Activated T-cell treated with anti-CD3 and anti-CD28 coated beads, Interleukin-2, amount 50 U/mL, for 72 hours (primary cell): ENCODE measurements at places on chromosomes 7 and 10. TPM values are rescaled to one million over a fixed set of nuclear protein-coding genes. Genes with fewer than 3 reads are reported as not detected.

DNA sequence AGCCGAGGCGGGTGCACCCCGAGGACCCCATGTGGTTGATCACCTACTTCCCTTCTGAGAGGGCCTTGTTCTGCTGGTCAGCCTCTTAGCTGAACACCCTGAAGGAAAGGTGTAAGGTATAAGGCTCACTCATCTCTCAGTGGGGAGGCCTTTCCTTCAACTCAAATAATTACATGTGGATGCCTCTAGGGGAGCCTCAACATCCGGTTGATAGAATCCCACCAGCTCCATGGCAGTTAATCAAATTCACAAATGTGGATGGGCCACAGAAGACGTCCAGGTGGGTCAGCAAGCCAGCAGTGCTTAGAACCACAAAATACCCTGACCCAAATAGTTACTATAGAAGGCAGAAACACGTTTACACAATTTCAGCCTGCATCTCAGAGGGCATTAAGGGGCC, 37.7 kb upstream of the ZNF32 start:
- no peak for DNase-seq
- peaks cover 16% of the 10 kb centered on the region for H3K4me1 ChIP-seq
- no peaks in the 10 kb centered on the region for H3K36me3 ChIP-seq
- peaks cover 41% of the 10 kb centered on the region for H3K27me3 ChIP-seq
- no peak overlapping the region for H3K4me3 ChIP-seq

Gene CALHM3
- total RNA-seq, result not detected

Gene MINDY4
- 1.1 TPM for total RNA-seq

DNA sequence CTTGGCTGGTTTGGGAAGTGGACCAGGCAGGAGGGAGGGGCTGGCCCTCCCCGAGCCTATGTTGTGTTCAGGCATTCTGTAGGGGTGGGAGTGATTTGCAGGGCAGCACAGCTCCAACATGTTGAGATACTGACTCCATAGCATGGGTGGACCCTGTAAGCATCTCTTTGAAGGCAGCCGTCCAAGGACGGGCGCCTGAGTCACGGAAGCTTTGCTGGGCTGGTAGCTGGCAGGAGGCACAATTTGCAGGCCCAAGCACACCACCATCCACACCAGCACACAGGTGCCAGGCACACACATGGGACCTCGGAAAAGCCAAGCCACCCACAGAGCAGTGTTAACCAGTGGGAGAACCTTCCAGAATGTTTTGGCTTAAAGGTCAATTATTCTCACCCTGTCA, 505.1 kb upstream of the FOXK1 start:
- no peaks in the 10 kb centered on the region for H3K36me3 ChIP-seq
- H3K27ac ChIP-seq, result no peak overlapping the region
- no peak overlapping the region for H3K4me3 ChIP-seq
- DNase-seq, result no peak
- H3K27me3 ChIP-seq, result no peaks in the 10 kb centered on the region
- no peaks in the 10 kb centered on the region for H3K4me1 ChIP-seq

DNA sequence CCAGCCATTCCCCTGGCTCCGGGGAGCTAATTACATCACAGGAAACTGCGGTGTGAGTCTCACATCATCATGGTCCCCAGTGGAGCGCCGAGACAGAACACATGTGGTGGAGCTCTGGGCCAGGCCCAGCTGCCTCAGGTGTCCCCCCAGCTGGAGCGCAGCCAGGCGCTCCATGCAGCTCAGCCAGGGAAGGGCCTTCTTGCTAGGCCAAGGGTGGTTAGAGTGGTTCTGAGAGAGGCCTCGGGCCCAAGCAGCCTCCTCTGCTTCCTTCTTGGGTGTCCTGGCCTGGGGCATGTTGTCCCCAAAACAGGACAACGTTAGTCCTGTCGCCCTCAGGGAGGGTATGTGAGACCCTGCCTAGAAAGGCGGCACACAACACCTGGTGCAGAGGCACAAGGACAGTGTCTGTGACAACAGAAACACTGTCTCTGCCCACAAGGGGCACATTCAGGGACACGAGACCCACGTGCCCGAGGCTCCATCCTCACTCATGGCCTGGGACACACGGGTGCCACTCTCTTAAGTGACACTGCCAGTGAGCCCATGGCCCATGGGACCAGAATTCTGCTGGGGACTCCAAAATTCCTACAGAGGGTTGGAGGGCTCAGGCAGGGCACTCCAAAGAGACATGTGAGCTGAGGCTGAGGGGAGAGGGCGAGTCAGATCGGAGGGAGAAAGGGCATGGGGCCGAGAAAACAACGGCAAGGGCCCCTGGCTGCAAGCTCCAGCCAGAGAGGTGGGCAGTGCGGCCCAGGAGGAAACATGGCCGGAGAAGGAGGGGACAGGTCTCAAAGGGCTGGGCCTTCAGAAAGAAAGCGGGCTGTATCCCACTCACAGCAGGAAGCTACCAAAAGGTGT, 37.0 kb upstream of the RET start:
- H3K27me3 ChIP-seq, result no peaks in the 10 kb centered on the region
- no peaks in the 10 kb centered on the region for H3K36me3 ChIP-seq
- no peak overlapping the region for H3K4me3 ChIP-seq

DNA sequence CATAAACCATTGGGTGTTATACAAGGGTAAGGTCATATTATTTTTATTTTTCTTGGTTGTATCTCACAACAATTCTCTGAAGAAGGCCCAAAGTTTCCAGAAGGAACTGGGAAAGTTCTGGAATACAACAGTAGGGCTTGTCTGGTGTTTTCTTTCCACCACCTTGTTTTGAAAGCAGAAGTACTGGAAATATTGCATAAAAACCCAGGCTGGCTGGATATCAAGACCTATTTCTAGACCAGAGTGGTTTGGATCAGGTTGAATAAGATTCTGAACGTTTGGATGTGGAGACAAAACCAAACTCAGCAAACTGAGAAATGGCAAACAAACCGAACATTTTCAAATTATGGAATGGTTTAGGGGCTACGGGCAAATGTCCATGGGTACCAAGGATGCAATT, 182.6 kb upstream of the FZD8 start:
- H3K27me3 ChIP-seq, result no peaks in the 10 kb centered on the region
- H3K36me3 ChIP-seq, result no peaks in the 10 kb centered on the region
- no peak overlapping the region for H3K27ac ChIP-seq
- DNase-seq, result no peak

DNA sequence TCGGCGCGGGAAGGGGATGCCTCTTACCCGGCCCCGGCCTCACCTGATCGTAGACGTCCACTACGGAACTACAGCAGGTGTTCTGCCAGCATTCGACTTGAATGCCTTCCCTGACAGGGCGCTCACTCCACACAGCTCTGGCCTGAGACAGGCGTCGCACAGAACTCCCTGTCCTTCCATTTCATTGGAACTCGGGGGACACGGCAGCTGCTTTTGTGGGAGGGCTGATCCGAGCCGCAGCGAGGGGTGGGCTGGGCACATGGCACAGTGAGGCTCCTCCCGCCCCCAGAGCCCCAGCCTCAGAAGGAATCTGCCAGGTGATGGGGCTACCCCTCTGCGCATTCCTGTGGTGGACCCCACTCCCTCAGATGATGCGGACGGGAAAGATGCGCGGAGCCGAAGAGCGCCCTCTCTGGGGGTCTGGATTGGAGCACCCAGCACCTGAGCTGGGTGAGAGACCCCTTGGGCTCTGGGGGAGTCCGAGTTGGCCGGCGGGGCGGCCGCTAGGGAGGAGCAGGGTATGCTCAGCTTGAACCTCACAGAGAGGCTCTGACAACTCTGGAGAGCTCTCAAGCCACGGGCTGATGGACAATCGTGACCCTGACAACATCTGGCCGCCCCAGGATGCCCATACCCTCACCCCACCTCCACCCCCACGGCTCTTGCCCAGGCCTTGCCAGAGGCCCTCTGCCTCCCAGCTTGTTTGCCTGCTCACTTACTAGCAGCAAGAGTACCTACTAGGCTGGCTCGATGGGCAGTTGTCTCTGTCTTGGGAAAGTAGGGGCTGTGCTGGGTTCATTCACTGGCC, 36.6 kb downstream of the RASGEF1A start:
- peaks cover 10% of the 10 kb centered on the region for H3K27me3 ChIP-seq
- H3K36me3 ChIP-seq, result no peaks in the 10 kb centered on the region
- H3K27ac ChIP-seq, result no peak overlapping the region
- peak overlapping the region; percentile 40 for H3K4me3 ChIP-seq
- DNase-seq, result no peak

Gene MOGAT3
- not detected for total RNA-seq

- H3K4me1 ChIP-seq, result no peaks in the 10 kb centered on the region
- H3K36me3 ChIP-seq, result no peaks in the 10 kb centered on the region
- DNase-seq, result no peak
- no peak overlapping the region for H3K27ac ChIP-seq
Measured at GRCh38 chr7:51301806-51302205, 14.8 kb downstream of the COBL start.

Gene PLEKHS1
- not detected for total RNA-seq

DNA sequence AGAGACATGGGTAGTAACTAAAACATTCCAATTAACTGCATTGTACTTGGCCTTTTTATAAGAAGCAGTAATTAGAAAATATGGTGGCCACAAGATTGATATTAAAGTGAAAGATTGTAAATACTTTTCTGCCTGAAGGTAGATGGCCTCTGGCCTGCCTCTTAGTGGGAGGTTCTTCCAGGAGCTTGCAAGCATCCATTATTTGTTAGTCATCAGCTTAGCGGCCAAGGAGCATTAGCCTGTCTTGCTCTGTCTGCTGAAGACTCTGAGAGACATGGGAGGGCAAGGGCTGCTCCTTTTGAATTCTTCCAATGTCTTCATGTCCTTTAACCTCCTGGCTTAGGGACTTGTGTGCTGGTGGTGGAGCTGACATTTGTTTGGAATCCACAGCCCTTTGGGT, 80.4 kb downstream of the TCF7L2 start:
- H3K4me3 ChIP-seq, result no peak overlapping the region
- H3K27ac ChIP-seq, result peak overlapping the region; percentile 31
- DNase-seq, result no peak
- H3K27me3 ChIP-seq, result peaks cover 32% of the 10 kb centered on the region

- no peak for DNase-seq
- no peak overlapping the region for H3K4me3 ChIP-seq
- no peak overlapping the region for H3K27ac ChIP-seq
Measured at GRCh38 chr10:111233439-111233838, 156.6 kb downstream of the ADRA2A start.

DNA sequence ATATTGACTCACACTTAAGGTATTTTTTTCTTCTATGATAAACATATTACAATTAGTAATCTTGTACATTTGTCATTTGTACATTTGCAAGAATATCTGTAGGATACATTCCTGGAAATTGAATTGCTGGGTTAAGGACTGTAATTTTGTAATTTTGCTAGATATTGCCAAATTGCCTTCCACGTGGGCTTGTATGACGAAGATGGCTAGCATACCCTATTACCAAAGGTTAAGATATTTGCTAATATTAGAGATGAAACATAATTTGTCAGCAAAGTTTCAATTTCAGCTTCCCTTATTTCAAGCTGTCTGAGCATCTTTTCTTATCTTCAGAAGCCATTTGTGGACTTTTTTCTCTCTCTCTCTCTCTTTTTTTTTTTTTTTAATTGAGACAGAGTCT, 1.0 kb upstream of the LYZL2 start:
- DNase-seq, result no peak
- H3K4me1 ChIP-seq, result no peaks in the 10 kb centered on the region
- no peaks in the 10 kb centered on the region for H3K36me3 ChIP-seq
- peaks cover 8% of the 10 kb centered on the region for H3K27me3 ChIP-seq
- H3K4me3 ChIP-seq, result no peak overlapping the region

Gene SKIDA1
- 0.41 TPM for total RNA-seq

- no peak for DNase-seq
- H3K4me1 ChIP-seq, result no peaks in the 10 kb centered on the region
- H3K4me3 ChIP-seq, result no peak overlapping the region
- no peak overlapping the region for H3K27ac ChIP-seq
Measured at GRCh38 chr10:14623931-14624330, 150.8 kb downstream of the FAM107B start.

GRCh38 chr10:5434017-5434753, 21.8 kb downstream of the NET1 start:
- no peak for DNase-seq
- peaks cover 16% of the 10 kb centered on the region for H3K4me1 ChIP-seq
- H3K4me3 ChIP-seq, result no peak overlapping the region
- peaks cover 12% of the 10 kb centered on the region for H3K36me3 ChIP-seq
- no peaks in the 10 kb centered on the region for H3K27me3 ChIP-seq
- H3K27ac ChIP-seq, result no peak overlapping the region

DNA sequence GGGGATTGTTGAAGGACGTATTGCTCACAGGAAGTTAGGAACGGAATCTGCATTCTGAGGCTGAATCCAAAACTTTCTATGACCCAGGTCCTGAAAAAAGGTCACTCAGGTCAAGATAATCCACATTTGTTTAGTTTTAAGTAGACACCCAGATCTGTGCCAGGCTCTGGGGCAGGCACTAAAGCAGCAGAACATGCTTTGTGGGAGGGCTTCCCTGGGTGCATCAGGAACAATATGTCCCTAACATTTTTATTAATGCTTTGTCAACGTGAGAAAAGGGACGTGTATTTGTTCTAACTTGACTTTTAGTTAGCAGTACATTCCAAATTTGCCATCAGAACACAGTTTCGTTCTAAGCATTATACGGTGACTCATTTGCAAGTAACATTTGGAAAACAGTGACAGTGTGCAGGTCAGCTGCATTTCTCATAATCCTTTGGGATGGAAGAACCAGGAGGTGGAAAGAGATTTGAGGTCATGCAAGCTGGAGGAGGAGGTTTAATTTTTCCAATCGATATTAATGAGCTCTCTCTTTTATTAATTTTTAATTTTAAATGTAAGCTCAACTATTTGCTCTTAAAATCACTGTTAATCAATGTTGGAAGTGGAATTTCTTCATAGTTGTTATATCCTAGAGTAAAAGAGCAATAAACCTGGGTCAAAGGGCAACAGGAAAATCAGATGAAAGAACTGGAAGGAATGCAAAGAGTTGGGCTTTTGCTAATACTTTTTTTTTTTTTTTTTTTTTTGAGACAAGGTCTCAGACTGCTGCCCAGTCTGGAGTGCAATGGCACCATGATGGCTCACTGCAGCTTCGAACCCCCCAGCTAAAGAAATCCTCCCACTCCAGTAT, 35.0 kb downstream of the TAS2R41 start:
- DNase-seq, result no peak
- H3K36me3 ChIP-seq, result no peaks in the 10 kb centered on the region
- H3K4me3 ChIP-seq, result no peak overlapping the region
- H3K4me1 ChIP-seq, result peaks cover 10% of the 10 kb centered on the region
- H3K27me3 ChIP-seq, result no peaks in the 10 kb centered on the region

GRCh38 chr7:158973941-158974785, 117.8 kb downstream of the DYNC2I1 start:
- no peak overlapping the region for H3K27ac ChIP-seq
- peaks cover 2% of the 10 kb centered on the region for H3K36me3 ChIP-seq
- H3K4me1 ChIP-seq, result peaks cover 25% of the 10 kb centered on the region

- H3K4me3 ChIP-seq, result no peak overlapping the region
- no peak overlapping the region for H3K27ac ChIP-seq
- peaks cover 47% of the 10 kb centered on the region for H3K36me3 ChIP-seq
- H3K27me3 ChIP-seq, result no peaks in the 10 kb centered on the region
Measured at GRCh38 chr10:5762531-5762930, 50.7 kb downstream of the GDI2 start.
